ENCODE measurements at places on chromosomes 3 and 15.
A peak's percentile ranks its signal among the peaks of the same experiment; 100 is the strongest.

DNA sequence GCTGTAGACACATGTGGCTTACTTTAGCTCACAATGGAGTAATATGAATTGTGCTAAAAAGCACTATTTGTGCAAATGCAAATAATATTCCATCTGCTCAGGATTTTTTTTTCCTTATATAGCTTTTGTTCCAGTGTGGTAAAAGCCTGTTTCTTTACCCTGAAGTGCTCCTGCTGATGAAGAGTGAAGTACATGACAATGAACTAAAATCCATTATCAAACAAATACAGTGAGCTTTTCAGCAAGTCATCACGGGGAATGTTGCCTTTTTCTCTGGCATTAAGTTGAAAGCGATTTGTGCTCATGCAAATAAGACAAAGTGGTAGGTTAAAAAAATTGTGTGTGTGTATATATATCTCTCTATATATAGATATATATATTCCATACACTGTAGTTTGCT, 28.6 kb upstream of the CCDC39 start:
- no peak for DNase-seq

GRCh38 chr3:99891610-99892285, 74.1 kb downstream of the CMSS1 start:
- no peak for DNase-seq

DNA sequence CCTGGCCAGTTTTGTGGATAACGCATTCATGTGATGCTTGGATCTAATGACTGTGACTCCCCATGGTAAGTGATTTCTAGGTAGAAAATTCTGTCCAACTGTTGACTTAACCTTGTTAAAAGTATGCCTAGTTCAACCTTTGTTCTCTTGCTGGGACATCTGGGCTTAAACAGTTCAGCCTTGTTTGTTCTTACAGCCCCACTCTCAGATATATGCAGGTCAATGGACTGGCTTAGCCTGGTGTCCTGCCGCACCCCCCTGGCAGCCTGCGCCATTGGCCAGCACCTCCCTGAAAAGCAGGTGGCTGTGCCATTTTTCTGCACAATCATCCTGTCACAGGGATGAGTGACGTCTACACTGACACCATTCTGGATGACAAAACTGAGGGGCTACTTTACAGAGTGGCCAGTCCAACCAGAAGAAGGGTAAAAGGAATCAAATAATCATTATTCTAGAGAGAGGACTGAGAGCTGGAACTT, 244.7 kb upstream of the ONECUT1 start:
- DNase-seq, result no peak

GRCh38 chr15:40069178-40070165, 30.5 kb upstream of the SRP14 start:
- peak; percentile 97 for DNase-seq

DNA sequence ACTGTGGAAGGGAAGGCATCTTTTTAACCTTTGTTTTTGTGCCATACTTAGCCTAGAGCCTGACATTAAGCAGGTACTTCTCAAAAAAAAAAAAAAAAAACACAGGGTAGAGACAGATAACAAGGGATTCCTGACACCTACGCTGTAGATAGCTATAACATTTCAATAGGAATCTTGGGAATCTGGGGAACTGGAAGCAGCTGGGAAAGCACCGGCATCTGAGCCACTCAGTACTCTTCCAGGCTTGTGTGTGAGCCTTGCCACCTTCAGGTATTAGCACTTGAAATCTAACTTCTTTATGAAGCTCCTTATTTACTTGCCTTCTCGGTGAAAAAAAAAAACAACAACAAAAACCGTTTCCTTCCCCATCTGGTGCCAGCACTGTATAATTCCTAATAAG, 46.8 kb downstream of the PIK3CA start:
- DNase-seq, result no peak

DNA sequence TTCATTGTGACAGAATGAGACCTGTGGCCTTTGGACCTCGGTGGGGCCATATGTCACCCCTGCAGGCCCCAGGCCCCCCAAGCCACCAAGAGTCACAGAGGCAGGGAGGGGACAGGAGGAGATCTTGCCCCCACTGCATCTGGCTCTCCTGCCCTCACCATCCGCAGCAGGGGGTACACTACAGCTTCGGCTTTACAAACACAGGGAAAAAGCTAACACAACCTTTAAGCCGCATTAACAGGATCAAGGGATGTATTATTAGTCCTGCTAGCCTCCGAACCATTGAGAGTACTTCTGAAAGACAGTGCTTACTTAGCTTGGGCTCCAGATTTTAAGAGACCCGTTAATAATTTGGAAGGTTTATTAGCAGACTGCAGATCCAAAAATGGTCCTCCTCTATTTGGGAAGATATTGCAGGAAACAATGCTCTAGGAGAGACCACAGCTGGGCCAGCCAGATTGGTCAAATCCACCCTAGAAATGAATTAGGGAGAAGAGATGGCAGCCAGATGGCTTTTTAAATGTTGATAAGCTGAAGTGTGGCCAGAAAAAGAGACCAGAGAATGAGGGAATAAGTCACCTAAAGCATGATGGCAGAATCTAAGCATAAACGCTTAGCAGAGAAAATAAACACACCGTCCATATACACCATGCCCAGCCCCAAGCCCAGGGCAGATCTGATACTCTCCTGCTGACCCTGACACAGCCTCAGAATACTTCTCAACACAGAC, 31.5 kb downstream of the SRGAP3 start:
- no peak for DNase-seq

GRCh38 chr3:14474363-14475081, 65.6 kb downstream of the GRIP2 start:
- DNase-seq, result no peak

GRCh38 chr3:134594331-134594741, 56.5 kb downstream of the KY start:
- no peak for DNase-seq

DNA sequence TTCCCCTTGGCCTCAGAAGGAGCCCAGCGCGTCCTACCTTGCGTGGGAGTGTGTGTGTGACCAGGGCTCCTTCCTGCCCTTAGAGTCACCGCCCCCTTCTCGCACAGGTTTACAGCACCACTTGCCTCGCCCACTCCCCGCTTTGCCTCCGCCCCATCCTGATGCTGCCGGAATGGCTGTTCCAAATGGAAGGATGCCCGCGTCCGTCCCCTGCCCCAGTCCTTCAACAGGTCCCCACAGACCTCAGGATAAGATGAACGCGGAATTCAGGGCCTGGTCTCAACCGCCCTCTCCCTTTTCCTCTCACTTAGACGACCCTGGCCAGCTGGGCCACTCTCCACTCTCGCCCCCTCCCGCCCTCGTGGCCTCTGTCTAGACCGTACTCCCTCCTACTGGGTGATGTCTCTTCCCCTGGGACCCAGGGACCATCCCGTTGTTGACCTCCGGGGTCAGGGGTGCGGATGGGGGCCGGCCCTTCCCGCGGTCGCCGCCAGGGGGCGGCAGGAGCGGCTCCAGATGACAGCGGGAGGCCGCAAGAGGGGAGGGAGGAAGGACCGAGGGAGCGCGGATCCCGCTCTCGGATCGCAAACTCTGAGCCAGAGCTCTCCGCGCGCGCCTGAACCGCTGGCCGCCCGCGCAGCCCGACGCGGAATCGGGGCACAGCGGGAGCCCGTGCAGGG, at the start of gene THSD4:
TSS of gene THSD4 (plus strand) at position 585 of the 680 bp plus-strand sequence.
- DNase-seq, result peak; percentile 16

- no peak for DNase-seq
Observed at GRCh38 chr3:31356941-31357340, 175.8 kb upstream of the STT3B start.

GRCh38 chr3:40152482-40153133, 156.9 kb upstream of the EIF1B start:
- DNase-seq, result peak; percentile 84

- DNase-seq, result no peak
Observed at GRCh38 chr3:166902374-166902773, 477.7 kb downstream of the ZBBX start.

- DNase-seq, result no peak
Observed at GRCh38 chr15:76177491-76178040, 117.8 kb downstream of the TMEM266 start.

- no peak for DNase-seq
Observed at GRCh38 chr15:79973456-79974195, 2.6 kb upstream of the BCL2A1 start.

GRCh38 chr3:53650928-53651661, 156.7 kb downstream of the CACNA1D start:
- DNase-seq, result no peak

DNA sequence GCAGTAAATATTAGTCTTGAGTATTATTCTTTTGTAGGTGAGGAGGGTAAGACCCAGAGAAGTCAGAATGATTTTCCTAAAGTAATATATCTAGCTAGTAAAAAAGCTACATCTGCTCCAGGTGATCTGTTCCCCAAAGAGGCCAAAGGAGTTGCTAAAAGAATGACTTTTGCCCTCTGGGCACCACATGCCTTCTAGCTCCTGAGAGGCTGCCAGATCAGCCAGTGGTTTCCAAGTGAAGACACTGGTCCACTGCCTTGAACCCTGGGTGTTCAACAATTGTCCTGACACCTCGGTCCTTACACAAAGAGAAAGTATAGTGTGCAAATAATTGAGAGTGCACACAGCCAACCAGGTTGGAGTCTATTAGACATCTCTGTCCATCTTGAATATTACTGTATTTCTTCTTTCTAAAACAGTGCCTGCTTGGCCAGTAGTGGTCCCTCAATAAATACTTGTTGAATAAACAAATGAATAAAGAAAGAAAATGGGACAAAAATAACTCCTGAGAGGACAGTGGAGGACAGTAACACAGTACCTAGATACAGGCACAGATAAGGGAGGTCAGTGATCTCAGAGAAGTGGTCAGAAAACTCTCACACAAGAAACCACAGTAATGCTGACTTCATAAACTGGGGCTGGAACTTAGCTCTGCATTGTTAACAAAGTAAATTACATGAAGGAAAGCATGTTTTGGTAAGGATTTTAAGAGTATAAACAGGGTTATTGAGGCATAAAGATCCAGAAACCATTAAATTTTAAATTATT, 56.6 kb upstream of the CSTA start:
- DNase-seq, result no peak

DNA sequence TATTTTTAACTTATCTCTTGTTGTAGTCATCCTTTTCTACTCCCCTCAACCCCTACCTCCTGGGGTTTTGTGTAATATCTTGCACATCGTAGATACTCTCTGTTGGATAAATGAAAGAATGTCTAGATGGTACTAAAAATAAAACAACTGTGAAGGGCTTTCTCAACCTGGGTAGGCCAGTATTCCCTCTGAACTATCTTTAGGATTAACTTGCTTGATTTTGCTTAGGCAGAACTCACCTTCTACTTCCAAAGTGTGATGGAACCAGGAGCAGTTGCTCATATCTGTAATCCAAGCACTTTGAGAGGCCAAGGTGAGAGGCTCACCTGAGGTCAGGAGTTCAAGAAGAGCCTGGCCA, 32.8 kb upstream of the TIPARP start:
- no peak for DNase-seq

GRCh38 chr3:146839727-146840375, 234.7 kb upstream of the PLSCR5 start:
- no peak for DNase-seq

All from SHP77 (cell line).